NCI-H2227 treated with DMSO at 0.1 percent for 48 hours (cell line): ENCODE measurements at places on chromosomes 5 and 9.

DNA sequence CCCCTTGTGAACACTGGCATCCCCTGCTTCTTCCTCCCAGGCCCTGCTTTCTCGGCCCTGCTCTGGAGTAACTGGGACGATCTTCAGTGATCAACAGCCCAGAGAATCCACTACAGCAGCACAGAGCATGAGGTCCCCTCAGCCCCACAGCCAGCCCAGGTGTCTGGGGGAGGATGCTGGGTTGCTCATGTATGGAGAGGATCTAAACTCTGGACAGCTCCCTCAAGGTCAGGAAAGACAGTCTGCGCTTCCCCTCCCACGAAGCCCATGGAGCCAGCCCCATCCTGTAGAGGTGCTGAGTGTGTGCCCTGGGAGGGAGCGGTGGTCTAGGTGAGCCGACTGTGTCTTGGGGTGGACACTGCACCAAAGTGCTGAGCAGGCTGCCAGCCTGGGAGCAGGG, 190.2 kb downstream of the GABBR2 start:
- DNase-seq = no peak

- peak; percentile 97 for DNase-seq
Measured at GRCh38 chr9:33264473-33265177, at the start of the genes BAG1 and CHMP5. BAG1 (minus strand) TSS chr9:33264708. CHMP5 (plus strand) TSS chr9:33265049; CDS start chr9:33265079, 30 bp downstream.

DNA sequence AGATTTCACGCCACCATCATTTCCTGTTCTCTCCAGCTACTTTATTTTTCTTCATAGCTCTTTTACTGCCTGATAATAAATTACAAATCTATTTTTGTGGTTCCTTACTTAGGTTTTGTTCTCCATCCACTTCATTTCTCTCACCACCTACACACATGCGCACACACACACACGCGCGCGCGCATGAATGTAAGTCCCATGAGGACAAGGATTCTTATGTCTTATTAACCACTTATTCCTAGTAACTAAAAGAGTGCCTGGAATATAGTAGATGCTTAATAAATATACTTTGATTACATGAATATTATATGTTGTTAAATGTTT, 116.5 kb downstream of the TRPM6 start:
- no peak for DNase-seq

- DNase-seq = no peak
Measured at GRCh38 chr9:36039696-36040095, 3.0 kb downstream of the RECK start.

GRCh38 chr5:91162534-91163381, 220.4 kb downstream of the ARRDC3 start:
- DNase-seq = no peak

- no peak for DNase-seq
Measured at GRCh38 chr5:111681414-111682120, 75.4 kb downstream of the NREP start.

GRCh38 chr9:96603305-96604003, 16.2 kb downstream of the CDC14B start:
- DNase-seq = no peak

GRCh38 chr9:134158242-134158641, 6.1 kb downstream of the RNU6ATAC start:
- no peak for DNase-seq

DNA sequence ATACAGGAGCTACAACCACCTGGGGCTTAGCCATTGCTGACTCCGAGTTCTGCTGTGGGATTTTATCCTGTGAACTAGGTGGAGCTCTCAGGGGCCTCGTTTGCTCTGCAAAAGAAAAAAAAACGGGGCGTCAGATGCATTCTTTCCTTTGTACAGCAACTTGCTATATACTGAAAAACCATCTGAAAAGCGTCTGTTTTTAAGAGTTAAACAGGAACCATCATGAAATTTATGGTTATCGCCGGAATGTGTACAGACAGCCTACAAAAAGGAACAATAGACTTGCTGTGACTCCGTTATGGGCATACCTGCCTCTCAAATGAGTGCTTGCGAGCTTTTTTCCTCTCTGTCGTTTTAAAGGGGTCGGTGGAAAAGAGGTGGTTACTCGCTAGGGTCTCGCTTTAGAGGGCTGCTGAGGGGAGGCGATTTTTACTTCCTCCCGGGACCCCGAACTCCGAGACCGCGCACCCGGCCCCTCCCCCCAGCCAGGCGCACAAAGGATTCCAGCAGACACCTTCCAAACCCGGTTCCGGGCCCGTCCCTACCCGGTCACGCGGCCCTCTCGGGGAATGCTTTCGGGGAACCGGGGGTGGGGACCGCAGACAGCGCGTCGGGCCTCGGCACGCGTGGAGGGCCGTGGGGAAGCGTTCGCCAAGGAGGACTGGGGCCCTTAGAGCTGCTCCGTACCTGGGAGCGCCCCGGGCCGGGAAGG, 826 bp downstream of the PAIP1 start:
- DNase-seq = peak; percentile 66

DNA sequence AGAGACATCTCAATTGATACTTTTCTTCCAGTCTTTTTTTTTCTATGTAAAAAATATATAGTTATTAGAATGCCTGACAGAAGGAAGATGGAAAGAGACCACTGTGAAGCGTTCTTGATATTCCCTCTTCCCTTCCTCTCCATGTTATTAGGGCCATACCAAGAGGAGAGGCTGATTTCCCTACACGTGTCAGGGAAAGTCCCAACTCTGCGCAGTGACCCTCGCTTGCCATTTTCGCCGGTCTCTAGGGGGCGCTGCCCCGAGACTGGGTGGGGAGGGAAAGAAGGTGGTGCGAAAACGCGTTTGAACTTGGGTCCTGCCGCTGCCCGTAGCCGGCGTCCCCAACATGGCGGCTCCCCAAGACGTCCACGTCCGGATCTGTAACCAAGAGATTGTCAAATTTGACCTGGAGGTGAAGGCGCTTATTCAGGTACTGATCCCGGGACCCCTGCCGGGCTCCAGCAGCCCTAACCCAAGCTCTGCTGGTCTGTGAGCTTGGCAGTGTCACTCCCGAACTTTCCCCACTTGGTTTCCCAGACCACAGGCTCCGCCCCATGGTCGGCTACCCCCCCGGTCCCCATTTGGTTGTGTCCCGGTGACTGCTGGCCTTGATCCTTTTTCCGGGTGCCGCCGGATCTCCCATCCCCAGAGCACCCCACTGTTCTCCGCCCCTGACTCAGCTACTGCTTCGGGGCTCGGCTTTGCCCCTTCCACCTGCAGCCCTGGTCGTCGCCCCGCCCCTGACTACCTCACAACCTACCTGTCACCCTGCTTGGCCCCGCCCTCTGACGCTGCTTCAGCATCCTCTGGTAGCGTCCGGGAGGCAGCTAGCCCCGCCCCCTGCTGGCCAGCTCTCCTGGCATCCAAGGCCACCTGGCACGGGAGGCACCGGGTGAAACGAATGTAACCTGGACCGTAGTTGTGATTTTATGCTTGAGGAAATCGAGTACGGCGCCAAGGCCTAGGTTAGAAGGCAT, at the start of gene BNIP1:
Gene BNIP1, plus strand, starts transcription at position 332 of the 977 bp plus-strand sequence. Its CDS starts 15 bp downstream, at position 347.
- DNase-seq = peak; percentile 87

GRCh38 chr5:55143624-55144023, 16.3 kb upstream of the GPX8 start:
- DNase-seq = no peak
